Naive thymus-derived CD4-positive, alpha-beta T cell (primary cell): ENCODE measurements at places on chromosomes 1 and 21. TPM values are rescaled to one million over a fixed set of nuclear protein-coding genes. Genes with fewer than 3 reads are reported as not detected.
A peak's percentile ranks its signal among the peaks of the same experiment; 100 is the strongest.

NUP210L gene
- total RNA-seq, result 0.16 TPM

SASS6 gene
- 5.7 TPM for total RNA-seq

DNA sequence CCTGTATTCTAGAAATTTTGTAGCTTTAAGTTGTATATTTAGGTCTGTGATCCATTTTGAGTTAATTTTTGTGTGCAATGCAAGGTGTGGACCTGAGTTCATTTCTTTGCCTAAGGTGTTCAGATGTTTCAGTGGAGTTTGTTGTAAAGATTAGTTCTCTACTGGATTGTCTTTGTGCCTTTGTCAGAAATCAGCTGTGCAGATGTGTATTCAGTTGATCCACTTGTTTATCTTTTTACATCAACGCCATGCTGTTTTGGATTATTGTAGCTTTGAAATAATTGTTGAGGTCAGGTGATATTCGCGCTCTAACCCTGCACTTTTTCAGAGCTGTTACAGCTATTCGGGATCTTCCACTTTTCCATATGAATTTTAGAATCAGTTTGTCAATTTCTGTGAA lies 32.8 kb downstream of the SKI start:
- no peak overlapping the region for H3K4me3 ChIP-seq
- no peaks in the 10 kb centered on the region for H3K36me3 ChIP-seq
- peak overlapping the region; percentile 20 for H3K27ac ChIP-seq
- no peak for DNase-seq
- no peaks in the 10 kb centered on the region for H3K27me3 ChIP-seq

- no peaks in the 10 kb centered on the region for H3K4me1 ChIP-seq
- H3K36me3 ChIP-seq, result no peaks in the 10 kb centered on the region
- DNase-seq, result no peak
- H3K27ac ChIP-seq, result no peak overlapping the region
- no peak overlapping the region for H3K4me3 ChIP-seq
Observed at GRCh38 chr1:169091480-169091941, 15.0 kb upstream of the ATP1B1 start.

DNA sequence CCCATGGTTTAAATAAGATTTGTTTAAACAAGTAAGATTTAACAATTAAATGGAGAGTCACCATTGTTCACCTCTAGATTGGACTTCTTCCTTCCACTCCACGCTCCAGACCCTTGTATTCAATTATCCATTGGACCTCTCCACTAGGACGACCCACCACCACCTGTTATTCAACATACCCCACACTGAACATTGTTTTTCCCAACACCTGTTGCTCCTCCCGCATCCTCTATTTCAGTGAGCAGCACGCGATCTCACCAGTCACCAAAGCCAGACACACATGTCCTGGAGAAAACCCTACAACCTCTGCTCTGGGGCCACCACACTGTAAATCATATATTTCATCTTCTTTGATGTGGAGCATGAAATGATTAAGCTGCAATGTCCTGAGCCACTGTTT lies 28.6 kb downstream of the ATP8B2 start:
- no peak for DNase-seq
- H3K36me3 ChIP-seq, result peaks cover 14% of the 10 kb centered on the region
- H3K27ac ChIP-seq, result no peak overlapping the region
- H3K4me1 ChIP-seq, result peaks cover 32% of the 10 kb centered on the region

- H3K27ac ChIP-seq, result no peak overlapping the region
- no peak overlapping the region for H3K4me3 ChIP-seq
- no peaks in the 10 kb centered on the region for H3K36me3 ChIP-seq
- no peaks in the 10 kb centered on the region for H3K27me3 ChIP-seq
- H3K4me1 ChIP-seq, result no peaks in the 10 kb centered on the region
Observed at GRCh38 chr1:222443566-222443965, 104.3 kb downstream of the HHIPL2 start.

GRCh38 chr1:230548997-230549396 lies 93.3 kb upstream of the COG2 start:
- H3K36me3 ChIP-seq, result no peaks in the 10 kb centered on the region
- DNase-seq, result no peak
- H3K27me3 ChIP-seq, result no peaks in the 10 kb centered on the region
- no peaks in the 10 kb centered on the region for H3K4me1 ChIP-seq
- no peak overlapping the region for H3K27ac ChIP-seq

DNA sequence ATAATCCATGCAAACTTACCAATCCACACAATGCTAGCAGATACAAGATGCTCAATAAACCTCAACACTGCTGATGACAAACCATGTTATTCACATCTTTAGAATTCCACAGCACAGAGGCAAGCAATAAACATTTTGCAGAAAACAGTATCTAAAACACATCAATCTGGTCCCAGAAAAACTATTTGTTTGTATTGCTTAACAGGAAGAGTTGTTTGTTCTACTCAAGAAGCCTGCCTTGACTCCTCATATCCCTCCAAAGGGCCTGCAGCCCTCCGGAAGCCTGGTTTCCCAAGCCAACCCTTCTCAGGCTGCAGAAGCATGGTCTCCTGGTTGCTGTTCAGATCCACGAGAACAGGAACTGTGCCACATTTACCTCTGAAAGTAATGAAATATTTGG lies 139.7 kb downstream of the RERE start:
- no peaks in the 10 kb centered on the region for H3K36me3 ChIP-seq
- H3K27me3 ChIP-seq, result no peaks in the 10 kb centered on the region
- no peaks in the 10 kb centered on the region for H3K4me1 ChIP-seq
- no peak overlapping the region for H3K27ac ChIP-seq
- no peak overlapping the region for H3K4me3 ChIP-seq

GRCh38 chr1:155022927-155023236 lies 10.7 kb downstream of the DCST2 start:
- H3K27ac ChIP-seq, result no peak overlapping the region
- H3K27me3 ChIP-seq, result no peaks in the 10 kb centered on the region
- H3K4me1 ChIP-seq, result peaks cover 11% of the 10 kb centered on the region
- no peaks in the 10 kb centered on the region for H3K36me3 ChIP-seq
